IPS DF 6.9 (cell line): ENCODE measurements at places on chromosomes 5 and 9.
A peak's percentile ranks its signal among the peaks of the same experiment; 100 is the strongest.

- no peak for DNase-seq
These were observed 11.1 kb downstream of the PWWP2A start for GRCh38 chr5:160108124-160108523.

DNA sequence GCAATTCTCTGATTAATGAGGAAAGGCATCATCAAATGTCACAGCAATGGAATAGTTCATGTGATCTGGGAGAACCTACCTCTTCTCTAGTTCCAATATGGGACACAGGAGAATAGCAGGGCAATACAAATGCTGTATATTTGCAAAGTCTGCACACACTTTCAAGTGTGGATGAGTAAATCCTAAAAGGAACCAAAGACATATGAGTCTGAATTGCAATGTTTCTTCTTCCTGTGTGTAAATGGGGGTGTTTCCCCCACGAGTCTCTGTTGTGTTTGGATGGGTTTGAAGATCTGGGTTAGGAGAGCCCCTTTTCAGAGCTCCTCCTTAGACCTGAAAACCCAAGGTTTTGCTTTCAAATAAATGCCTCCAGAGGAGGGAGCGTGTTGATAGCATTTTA is 26.9 kb downstream of the SLC46A2 start:
- DNase-seq = no peak

DNA sequence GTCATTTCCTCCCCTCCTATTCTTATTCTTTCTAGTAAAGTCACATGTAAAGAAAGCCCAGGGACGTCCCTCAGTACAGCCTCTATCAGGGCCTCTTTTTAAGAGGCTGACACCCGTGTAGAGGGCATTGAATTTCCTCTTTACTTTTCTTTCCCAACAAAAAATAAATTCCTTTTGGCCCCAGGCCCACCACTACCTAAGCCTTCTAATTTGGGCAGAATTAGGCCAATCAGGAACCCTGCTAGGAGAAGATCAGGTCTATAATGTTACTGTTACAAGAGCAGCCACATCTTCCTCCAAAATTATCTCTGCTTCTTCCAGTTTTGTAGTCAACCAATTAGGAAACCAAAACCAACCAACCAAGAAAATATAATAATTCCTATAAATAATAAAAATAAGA is 189.6 kb upstream of the NREP start:
- no peak for DNase-seq

DNA sequence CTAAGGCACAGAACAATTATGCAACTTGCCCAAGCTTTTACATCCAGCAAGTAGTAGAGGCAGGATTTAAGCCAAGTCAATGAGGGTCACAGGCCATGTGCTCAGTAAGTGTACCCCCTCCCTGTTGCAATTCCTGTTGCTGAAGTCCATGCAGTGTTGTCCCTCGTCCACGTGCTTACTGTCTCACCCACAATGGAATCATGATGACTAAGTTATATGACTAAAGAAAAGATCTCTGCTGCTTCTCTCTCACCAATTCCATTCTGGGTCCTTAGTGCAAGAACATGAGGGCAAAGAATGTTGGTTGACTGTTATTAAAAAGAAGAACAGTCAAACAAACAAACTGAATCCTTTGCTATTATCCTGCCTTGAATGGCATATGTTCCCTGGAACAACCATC is 233.6 kb upstream of the SLC24A2 start:
- no peak for DNase-seq

DNA sequence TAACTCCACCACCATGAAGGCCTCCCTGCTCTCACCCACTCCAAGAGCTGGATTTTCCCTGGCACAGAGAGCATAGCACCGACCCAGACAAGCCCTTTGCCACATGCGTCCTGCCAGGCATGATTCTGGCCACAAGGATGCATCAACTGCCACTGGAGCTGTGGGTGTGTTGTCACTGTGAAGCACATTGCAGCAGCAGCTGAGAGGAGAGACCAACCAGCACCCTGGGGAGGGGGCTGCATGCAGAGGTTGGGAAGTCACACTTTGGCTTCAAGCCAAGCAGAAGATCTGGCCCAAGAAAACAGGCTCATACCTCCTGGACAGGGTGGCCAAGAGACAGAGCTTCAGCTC is 22.6 kb upstream of the PTGES start:
- no peak for DNase-seq

- no peak for DNase-seq
These were observed 5.7 kb downstream of the PDE6A start for GRCh38 chr5:149938791-149939358.

DNA sequence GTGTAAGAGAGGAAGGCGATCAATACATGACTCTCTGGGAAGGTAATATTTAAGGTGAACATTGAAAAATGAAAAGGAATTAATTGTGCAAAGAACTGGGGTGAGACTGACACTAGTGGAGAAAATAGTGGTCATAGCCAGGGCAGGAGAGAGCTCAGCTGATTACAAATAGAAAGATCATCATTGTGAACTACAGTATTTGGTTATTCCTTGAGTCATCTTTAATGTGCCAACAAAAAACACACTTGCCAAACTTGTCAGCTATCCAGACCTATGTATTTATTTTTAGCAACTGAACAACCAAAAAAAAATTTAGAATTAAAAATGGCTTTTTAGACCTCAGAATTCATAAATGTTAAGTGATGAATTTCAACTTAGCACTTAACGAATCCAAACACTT is 749.8 kb upstream of the CDH9 start:
- no peak for DNase-seq

DNA sequence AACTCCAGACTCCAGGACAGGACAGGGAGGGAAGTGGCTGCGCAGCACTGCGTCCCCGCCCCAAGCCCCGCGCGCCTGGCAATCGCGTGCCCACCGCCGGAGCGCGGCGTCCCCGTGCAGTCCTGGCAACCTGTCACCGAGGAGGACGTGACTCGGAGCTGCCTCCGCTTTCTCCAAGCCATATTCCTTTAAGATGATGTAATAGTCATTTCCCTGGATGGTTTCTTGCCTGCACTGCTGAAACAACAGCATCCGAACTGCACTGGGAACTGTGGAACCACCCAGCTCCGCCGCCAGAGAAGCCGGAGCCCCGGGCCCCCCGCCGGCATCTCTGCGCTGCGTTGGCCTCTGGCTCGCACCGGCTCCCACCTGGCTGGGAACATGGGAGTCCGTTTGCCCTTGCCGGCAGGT is 34.5 kb downstream of the KCTD16 start:
- DNase-seq = no peak

DNA sequence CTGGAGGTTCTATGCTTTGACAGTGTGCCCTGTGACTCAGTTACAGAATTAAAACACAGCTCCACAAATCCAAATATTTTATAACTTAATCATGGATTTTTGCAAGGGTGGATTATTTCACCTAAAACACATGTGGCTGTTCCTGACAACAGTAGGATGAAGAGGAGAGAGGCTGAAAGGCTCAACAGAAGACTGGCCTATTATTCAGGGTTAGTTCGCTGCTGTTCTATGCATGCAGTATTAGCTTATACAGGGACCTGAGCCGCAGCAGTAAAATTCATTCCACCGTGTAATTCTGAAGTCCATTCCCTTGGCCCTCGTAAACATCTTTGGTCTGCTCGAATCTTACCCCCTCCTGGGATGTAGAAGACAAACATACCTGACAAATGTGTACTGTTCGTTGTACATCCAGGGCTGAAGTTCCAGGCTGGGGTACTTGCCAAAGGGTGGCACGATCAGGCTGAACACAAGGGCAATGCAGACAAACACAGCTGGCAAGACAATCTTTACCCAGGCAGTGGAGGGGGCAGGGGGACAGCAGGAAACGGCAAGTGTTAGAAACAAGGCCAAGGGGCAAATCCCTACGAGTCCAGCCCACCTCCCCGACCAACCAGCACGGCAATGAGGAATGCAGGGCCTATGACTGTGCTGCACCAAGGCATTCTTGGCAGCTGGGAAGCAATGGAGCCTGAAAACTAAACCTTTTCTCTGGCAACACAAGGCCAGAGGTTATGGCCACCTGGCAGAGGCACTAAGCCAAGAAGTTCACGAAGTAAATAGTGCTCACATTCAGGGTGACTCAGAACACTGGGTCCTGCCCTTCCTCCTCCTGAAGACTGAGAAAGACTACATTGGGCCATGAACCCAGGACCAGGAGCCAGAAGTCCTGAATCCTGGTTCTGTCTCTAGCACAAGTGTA is 46.8 kb downstream of the NIPSNAP3B start:
- DNase-seq = no peak

- DNase-seq = no peak
These were observed 169.8 kb upstream of the STK32A start for GRCh38 chr5:147065071-147065470.

DNA sequence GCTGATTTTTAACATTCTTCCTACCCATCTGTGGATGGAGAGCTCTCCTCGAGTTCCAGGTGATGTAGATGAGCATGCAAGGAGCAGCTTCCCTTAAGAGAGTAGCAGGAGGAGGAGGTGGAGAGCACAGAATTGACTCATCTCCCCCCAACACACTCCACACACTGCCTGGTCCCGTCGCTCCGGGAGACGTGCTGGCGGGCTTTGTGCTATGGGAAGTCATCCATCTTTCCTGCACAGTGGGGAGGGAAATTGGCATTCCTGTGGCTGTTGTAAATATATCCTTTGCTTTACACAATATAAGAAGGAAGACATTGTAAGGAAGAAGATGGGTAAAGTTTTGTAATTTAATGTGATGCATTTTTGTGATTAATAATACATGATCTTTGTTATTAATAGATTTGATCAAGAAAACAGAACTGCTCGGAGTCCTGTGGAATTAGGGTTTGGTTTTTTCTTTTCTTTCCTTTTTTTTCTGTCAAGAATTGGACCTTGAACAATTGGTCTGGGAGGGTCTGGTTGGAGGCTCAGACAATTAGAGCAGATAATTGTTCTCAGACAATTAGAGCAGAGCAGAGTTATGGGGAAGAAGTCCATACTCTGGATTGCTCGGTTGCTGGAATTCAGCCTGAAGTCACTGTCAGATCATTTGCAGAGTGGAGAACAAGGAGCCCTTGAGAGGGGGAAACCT is 297.8 kb downstream of the GADD45G start:
- DNase-seq = no peak

GRCh38 chr5:128966375-128966774 is 1.1 kb downstream of the SLC27A6 start:
- DNase-seq = no peak

DNA sequence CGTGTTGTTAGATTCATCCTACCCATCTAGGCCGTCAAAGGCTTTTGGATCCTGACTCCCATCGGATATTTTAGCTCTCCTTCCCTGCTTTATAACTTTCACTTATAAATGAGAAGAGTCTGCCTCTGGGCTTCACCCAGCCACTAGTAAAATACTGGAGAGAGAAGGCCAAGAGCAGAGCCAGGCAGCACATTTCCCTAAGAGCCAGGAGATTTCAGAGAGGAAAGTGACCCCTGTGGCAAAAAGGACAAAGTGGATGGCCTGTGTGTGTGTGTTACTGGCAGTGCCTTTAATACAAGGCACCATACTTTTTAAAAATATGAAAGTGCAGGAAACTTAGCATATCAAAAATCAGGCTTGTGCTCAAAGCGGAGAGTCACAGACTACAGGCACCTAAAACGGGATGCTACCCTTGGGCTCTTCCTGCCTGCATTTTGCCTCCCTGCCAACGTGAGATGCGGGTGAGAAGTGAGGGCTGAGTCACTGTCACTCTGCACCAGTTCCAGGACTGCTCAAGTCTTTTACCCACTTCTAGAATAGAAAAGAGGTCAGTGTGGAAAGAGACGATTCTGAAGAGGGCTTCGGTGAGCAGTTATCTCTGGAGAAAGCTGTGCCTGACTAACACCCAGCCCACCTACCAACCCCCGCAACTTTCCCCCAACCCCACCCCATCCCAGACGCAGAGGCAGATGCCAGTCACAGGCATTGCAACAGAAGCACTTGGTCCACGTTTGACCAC is 15.9 kb downstream of the NFIL3 start:
- DNase-seq = no peak

DNA sequence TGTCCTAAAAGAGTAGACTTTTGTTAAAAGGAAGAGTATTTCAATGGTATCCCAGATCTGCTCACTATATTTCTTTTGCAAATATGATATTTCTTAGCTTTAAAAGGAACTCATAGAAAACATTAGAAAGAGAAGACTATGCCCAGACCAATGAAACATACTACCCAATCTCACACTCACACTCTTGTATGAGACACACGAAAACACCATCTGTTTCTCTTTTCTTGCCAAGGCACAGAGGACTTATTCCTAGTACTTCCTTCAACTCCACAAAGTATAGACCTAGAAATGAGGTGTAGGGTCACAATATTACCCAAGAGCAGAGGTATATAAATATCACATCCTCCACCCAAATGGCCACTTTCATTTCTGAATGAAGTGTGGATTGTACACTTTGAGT is 292.4 kb upstream of the ACO1 start:
- no peak for DNase-seq

- no peak for DNase-seq
These were observed 176.1 kb downstream of the HSPA4 start for GRCh38 chr5:133227897-133228296.

DNA sequence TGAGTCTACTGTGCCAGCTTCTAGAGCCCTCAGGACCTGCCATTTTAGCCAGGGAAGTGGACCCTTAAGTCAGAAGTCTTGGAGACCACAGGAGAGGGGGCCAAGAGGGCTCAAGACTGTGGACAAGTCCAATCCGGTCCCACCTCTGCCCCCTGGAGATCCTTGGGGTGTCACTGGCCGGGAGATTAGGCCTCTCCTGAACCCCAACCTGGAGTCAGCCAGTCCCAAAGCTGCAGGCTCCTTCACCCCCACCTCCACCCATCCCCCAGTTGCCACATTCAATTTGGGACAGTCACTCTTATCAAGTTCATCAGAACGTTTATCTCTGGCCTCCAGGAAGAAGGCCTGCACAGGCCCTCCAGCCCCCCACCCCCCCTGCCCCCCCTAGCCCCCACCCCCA is 290 bp downstream of the SLC23A1 start:
- no peak for DNase-seq

GRCh38 chr9:88811511-88811910 is 179.8 kb upstream of the S1PR3 start:
- no peak for DNase-seq

GRCh38 chr9:24381205-24381604 is 164.5 kb downstream of the IZUMO3 start:
- no peak for DNase-seq

DNA sequence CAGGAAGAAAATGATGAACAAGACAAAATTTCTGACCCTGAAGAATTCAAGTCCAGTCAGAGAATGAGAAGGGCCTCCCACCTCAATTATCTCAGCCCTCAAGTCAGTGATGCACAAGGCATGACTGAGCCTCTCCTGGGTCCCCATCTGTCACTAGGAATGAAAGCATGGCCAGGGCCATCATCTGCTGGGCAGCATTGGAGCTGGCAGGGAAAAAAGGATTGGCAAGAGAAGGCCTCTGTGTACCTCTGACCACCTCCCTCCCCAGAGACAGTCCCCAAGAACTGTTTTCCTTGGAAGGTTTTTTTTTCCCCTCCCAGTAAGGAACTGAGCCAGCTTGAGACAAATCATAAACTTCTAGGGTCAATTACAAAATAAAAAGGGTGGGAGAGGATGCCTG is 76.7 kb downstream of the KLHL3 start:
- DNase-seq = no peak

- DNase-seq = no peak
These were observed 46.7 kb downstream of the SHB start for GRCh38 chr9:38022203-38022895.

- peak; percentile 91 for DNase-seq
These were observed 131.6 kb upstream of the NIPBL start for GRCh38 chr5:36744773-36745589.
